ENCODE measurements at places on chromosomes 3 and 15.

DNA sequence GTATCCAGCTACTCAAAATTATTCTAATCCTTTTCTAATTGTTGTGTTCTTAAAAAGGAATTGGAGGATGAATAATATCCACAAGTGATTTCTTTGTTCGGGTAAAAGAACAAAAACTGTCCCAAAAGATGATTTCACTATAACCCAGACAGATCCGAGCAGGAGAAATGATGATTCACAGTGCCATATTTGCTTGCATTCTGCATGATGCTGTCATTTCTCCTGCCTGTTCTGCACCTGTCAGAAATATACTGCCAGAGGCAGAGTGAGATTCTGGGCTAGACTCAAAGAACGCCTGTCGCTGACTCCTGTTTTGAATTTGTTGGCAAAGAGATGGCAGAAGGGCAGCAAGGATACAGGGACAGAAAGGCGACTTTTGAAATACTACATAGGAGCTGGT lies 34.7 kb upstream of the SLC24A5 start:
- DNase-seq = no peak

- DNase-seq = no peak
Measured at GRCh38 chr3:63365671-63366070, 87.6 kb downstream of the SYNPR start.

GRCh38 chr3:185714085-185714484 lies 110.8 kb downstream of the IGF2BP2 start:
- DNase-seq = no peak

DNA sequence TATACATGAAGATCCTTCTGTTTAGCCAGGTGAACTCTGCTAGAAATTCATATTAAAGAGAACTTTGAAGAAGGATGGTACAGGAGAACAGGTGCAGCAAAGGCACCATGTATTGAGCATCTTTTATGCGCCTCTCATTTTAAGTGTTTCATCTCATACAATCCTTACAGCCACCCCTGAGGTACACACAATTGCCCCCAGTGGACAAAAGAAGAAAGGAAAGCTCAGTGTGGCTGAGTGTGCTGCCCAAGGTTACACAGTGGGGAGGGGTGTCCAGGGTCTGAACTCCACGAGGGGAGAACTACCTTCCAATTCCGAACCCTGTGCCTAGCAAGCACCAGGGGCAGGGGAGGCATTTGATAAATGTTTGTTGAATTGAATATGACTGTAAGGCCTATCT lies 98.6 kb downstream of the MECOM start:
- no peak for DNase-seq

DNA sequence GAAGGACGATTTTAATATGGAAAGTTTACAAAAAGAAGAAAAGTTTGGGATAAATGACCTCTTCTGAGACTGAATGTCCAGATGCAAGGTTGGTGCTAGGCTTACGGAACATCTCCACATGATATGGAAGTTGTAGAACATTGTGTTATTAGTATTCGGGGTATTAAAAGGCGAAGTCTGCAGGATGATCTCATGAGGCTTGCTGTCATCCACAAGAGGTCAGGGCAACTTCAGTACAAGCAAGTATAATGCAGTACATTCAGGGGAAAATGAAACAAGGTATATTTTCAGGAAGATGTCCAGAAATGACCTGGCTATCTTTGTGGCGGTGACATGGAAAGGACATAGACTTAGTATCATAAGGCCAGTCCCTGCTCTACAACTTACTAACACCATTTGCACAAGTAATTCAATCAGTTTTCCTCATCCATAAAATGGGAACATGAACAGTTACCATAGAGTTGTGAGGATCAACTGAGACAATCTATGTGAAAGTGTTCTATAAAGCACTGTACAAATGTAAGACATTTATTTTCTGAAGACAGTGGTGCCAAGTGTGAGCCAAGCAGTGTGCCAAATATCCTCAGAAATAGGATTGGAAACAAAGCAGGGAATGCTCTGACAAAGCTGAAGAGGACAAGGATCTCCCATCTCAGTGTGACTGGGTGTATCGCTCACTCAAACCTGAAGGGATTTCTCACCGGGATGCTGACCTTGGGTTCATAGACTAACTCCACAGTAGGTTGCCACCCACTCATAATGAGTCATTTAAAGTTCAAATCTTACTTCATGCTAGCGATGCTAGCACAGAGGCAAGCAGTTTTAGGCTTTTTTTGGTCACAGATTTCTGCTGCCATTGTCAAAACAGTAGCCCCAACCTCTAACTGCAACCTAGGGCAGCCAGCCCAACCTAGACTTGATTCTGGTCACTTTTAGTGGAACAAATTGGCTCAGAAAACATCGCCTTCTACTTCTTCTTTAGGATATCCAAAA lies 118.3 kb downstream of the TIGIT start:
- peak; percentile 61 for DNase-seq

- no peak for DNase-seq
Measured at GRCh38 chr15:100807028-100807427, 72.6 kb upstream of the ALDH1A3 start.

- no peak for DNase-seq
Measured at GRCh38 chr3:25455441-25456132, 27.5 kb downstream of the RARB start.

DNA sequence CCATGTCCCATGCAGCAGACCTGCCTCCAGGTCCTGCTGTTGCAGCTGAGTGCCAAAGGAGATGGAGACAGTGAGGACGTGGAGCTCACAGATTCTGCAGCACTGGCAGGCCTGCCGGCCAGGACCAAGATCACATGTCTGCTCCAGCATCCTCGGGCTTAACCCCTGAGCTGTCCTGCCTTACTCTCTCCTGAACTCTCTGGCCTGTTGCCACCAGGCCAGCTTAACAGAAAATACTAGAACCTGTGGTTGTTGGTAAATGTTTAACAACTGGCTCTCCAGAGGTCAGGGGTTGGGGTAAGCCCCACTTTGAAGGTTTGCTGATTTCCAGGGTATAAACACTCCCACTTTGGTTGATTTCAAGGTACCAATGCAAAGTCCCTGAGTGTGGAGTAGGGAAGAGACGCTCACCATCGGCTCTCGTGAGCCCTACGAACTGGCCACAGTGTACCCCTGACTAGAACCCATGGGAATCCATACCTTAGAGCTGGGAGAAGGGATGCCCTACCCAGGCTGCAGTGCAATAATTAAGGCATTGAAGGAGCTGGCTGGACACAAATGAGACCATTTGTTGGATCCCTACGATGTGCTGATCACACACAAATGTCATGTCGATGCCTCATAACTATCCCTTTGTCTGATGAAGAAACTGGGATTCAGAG lies 147.9 kb downstream of the OR4M2 start:
- DNase-seq = no peak

- DNase-seq = no peak
Measured at GRCh38 chr15:44308889-44309288, 20.4 kb downstream of the GOLM2 start.

GRCh38 chr15:55661428-55661827 lies 73.3 kb upstream of the PYGO1 start:
- DNase-seq = peak; percentile 3

DNA sequence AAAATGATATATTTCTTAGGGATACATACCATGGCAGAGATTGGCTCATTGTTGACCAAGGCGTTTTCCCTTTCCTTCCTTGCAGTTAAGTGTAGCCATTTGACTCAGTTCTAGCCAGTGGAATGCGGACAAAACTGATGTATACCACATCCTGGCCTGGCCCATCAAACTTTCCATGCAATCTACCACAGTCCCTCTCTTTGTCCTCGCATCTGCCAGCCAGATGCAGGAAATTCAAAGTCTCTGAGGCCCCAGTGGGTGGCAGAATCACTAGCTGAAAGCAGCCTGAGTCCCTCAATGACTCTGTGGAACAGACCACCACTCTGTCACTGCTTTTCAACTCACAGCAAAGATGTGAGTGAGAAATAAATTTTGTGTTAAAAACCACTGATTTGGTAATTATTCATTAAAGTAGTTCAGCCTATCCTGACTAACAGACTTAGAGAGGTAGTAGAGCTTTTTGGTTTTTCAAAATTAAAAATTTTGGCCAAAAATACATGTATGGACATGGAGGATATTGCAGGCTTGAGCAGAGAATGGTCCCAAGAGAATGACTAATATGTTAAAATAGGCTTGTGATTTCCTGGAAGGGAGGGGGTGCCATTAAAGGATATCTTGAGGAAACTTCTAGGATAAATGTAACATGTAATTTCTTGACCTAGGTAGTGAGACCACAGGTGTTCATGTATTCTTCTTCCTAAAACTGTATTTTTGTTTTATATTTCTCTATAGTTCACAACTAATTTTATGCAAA lies 10.9 kb downstream of the LRRFIP2 start:
- DNase-seq = peak; percentile 72

GRCh38 chr3:43175541-43175940 lies 69.7 kb upstream of the POMGNT2 start:
- DNase-seq = no peak

DNA sequence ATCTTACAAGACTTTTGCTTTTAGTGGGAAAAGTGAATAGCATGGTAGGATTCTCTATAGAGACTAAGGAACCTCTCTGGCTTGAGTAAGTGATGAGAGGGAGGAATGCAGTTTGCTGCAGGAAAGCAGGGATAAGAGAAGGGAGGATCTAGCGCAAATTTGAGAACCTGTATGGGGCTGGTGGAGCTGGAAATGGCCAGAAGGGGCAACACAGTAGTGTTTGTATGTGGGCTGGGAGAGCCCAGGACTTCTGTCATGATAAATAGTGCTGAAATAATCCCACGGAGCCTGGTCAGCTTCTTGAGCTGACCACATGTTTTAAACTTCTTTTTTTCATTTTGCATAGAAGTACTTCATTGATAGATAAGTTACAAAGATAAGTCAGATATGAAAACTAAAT lies 11.2 kb upstream of the SHC4 start:
- no peak for DNase-seq

DNA sequence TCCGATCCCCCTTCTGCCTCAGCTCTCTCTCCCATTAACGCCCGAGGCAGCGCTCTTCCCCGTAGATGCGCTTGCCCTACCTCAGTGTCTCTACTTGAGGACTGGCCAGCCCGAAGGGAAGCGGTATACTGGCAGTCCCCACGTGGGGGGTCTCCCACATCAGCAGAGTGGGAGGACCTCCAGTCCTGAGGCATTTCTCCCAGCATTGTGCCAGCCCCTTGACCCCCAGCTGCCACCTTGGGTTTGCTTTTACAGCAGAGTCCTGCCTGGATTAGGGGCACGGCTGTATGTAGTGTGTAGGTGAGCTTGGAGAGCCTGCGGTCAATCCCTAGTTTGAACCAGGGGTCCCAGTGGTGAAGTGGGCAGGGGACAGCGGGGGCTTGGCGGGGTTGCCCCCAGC lies 767 bp downstream of the SEMA3F start:
- DNase-seq = no peak

DNA sequence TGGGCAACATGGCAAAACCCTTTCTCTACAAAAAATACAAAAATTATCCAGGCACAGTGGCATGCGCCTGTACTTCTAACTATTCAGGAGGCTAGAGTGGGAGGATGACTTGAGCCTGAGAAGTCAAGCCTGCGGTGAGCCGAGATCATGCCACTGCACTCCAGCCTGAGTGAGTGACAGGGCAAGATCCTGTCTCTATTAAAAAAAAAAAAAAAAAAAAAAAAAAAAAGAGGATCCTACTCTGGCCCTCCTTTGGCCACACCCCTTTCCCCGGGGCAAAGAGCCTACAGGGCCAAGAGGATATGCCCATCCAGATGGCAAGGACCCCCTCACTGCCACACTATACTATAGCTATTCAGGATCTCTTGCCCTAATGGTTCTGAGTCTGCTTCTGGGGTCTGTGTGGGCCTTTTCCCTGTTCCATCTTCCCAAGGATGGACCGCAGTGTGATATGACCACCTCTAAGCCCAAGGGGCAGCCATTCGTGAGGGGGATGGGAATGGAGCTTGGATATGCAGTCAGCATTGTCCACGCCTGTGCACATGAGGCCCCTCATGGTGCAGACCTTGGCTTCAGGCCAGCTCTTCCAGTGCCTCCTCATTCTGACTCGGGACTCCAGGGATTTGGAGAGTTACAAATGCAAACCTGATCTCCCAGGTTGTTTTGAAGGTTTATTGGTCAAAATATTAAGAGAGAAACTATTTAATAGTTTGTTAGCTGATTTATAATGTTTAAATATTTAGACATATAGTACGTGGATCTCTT lies 7.3 kb downstream of the TYRO3 start:
- DNase-seq = no peak

GRCh38 chr3:11944052-11944673 lies 60.0 kb upstream of the SYN2 start:
- no peak for DNase-seq

- no peak for DNase-seq
Measured at GRCh38 chr3:181757694-181758306, 46.1 kb downstream of the SOX2 start.

GRCh38 chr3:106943071-106943470 lies 434.2 kb upstream of the CCDC54 start:
- no peak for DNase-seq

DNA sequence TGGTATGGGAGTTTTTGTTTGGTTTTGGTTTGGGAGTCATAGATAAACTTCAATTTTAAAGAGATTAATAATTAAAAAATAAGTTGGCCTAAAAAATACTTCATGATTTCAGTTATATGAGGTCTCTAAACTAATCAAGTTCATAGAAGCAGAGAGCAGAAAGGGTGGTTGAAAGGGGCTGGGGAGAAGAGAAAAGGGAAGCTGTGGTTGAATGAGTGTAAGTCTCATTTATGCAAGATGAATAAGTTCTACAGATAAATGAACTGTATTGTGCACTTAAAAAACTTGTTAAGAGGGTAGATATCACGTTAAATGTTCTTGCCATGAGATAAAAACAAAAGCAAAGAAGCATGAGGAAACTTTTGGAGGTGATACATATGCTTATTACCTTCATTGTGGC lies 188.7 kb downstream of the NSUN3 start:
- no peak for DNase-seq

DNA sequence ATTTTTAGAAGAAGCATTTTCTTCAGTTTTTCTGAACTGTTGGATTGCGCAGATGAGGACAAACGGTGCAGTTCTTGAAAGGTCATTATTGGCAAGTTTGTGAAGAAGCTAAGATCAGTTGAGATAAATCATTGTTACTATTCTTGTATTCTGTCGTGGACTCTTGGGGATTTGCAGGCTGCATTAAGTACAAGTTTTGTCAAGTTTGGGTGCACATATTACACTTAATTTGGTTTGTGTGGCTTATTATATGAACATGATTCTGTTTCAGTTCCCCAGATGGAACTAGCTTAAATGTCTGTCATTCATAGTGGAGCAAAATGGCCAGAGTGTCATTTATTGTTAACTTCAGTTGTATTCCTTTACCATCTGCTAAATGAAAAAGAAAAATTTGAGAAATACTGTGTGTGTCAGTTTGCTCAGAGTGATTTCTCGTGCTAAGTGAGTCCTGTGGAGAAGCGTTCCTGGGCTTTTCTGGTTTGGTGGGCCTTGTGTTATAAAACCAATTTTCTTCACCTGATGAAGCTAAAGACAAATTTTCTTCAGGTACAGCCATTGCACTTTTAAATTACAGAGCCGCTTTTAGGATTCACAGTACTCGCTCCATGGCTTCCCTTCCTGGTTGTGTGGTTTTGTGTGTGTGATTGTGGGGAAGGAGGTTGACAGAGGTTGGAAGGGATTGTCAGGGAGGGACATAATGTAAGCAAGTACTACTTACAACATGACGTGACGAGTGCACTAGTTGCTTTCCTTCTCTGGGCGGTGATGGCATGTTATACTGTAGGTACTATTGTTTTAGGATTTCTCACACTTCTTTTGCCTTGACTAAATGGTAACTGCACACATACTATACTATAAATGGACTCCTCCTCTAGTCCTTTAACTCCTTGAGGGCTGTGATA lies 1.7 kb downstream of the AKAP13 start:
- DNase-seq = no peak

Data from COLO829 (cell line).